ENCODE measurements at places on chromosomes 13 and 19. TPM values are rescaled to one million over a fixed set of nuclear protein-coding genes. Genes with fewer than 3 reads are reported as not detected.
A peak's percentile ranks its signal among the peaks of the same experiment; 100 is the strongest.

Gene FFAR1
- total RNA-seq, result not detected

- DNase-seq, result no peak
These were observed 854.4 kb downstream of the PCDH9 start for GRCh38 chr13:66375756-66376155.

Gene FGF14
- total RNA-seq, result 0.13 TPM

DNA sequence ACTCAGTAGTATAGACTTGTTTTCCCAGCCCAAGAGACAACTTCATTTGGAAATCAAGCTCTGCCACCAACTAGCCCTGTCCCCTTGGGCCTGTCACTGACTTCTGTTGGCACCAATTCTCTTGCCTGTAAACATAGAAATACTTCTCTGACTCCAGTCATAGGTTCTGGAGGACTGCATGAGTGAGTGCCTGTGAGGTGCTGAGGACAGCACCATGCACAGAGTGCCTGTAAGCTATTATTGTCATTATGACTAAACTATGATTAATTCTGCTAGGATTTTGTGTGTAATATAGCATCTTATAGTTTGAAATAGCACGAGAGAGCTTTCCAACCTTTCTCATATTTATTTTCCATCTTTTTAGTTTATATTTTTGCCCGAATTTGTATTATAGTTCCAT lies 247.9 kb downstream of the MYO16 start:
- no peak for DNase-seq

Gene SELENOV
- total RNA-seq, result 4.4 TPM

- DNase-seq, result peak; percentile 77
These were observed 1096.8 kb upstream of the PCDH20 start for GRCh38 chr13:62512194-62513141.

Gene PSG1
- total RNA-seq, result not detected

DNA sequence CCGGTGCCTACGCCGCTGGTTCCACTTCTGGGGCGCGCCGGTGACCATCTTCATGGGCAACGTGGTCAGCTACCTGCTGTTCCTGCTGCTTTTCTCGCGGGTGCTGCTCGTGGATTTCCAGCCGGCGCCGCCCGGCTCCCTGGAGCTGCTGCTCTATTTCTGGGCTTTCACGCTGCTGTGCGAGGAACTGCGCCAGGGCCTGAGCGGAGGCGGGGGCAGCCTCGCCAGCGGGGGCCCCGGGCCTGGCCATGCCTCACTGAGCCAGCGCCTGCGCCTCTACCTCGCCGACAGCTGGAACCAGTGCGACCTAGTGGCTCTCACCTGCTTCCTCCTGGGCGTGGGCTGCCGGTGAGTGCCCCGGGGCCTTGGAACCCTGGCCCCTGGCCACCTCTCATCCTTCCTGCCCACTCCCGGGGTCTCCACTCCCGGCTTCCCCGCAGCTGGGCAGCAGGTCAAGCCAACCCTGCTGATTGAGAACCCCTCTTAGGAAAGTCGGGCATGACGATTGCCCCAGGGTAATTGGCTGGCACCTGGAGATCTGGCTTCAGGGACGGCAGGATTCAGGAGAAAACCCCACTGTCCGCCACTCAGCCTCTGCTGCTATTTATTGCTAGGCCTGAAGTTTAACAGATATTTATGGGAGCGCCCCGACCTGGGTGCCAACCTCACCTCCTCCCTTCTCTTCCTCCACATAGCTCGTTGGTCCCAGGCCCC lies 39.1 kb downstream of the TRPM4 start:
- DNase-seq, result peak; percentile 90

Gene BBC3
- 2.4 TPM for total RNA-seq

DNA sequence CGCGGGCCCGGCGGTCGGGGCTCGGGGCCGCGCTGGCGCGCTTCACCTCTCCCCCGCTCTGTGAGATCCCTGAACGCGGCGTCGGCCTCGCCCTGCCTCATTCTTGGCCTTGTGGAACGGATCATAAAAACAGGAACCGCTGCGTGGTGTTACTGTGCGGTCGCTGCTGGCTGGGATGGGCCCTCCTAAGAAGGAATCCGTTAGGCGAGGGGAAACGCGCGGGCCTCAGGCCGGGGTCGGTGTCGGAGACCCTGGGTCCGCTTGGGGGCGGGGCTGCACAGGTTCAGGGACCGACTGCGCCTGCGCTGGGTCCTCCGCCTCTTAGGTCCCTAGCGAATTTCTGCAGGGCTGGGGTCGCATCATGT lies 381 bp downstream of the CKAP2 start:
- peak; percentile 73 for DNase-seq

Gene ANGPTL4
- total RNA-seq, result 54.3 TPM

Measured in thyroid gland (tissue), 4 donors.